NCI-H2081 (cell line): ENCODE measurements at places on chromosomes 1 and 21.

DNA sequence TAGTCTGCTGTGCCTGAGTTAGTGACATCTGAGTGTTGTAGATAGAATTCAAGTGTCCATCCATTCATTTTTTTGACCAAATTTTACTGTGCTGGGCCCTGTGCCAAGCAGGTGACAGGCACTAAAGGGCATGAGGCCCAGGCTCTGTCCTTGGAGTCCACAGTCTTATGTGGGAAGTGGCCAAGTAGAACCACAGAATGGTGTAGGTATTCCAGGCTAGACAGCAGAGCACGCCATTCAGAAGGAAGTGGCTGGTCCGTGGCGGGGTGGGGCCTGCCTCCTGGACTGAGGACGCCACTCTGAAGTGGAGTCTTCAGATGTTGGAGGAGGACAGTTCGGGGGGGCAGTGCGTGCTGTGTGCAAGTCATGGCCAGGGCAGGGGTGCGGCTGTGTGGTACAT is 68.9 kb upstream of the ACTL8 start:
- DNase-seq: no peak

DNA sequence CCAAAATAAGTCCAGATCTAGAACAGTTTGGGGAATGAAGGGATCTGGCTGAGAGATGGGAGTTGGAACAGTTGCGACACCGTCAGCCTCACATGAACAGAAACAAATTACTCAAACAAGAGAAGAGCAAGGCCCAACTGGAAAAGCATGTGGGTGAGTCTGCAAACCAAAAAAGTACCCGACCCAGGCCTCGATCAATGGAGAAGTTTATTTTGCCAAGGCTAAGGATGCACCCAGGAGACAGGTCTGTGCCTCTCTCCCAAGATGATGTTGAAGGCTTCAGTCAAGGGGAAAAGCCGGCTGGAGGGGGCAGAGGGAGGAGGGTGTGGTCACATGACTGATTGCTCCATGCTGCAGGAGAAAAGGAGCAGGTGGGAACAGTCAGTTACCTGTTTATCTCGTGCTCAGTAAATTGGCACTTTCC is 42.3 kb downstream of the KRTAP10-1 start:
- DNase-seq: peak; percentile 53

GRCh38 chr1:42815941-42816584 is 859 bp upstream of the ERMAP start:
- peak; percentile 59 for DNase-seq

DNA sequence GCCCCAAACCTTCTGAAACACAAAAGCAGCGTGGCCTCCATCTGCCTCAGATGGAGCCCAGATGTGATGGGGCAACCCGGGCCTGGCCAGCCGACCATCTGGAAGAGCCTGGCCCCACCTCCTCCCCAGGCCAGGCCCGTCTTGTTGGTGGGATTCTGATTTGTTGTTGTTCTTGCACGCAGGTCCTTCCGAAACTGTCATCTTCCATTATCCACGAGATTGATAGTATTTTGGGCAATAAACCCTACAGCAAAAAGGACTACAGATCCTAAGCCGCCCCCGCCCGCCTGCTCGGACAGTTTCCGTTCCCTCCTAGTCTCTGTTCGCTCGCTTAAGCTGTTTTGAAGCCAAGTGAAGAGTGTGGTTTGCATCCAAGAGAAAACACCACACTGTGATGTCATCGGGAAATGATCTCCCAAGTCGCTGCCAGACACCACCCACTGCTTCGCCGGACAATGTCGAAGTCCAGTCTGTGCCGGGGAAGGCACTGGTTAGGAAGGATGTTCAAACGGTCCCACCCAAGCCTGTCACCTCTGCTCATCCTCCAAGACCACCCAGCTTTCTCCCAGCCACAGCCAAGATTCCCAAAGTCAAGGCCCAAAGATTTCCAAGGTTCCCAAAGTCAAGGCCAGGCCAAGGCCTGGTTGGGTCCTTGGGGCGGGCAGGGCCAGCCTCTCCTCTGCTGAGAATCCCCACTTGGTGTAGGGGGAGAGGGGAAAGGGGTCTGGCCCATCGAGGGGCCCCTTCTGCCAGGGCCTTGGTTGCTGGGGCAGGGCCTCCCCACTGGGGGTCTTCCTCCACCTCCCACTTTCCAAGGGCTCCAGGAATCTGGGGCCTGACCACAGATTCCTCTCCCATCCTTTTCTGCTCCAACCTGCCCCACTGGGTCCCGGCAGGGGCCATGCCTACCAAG is 52.9 kb downstream of the KCNAB2 start:
- DNase-seq: no peak

DNA sequence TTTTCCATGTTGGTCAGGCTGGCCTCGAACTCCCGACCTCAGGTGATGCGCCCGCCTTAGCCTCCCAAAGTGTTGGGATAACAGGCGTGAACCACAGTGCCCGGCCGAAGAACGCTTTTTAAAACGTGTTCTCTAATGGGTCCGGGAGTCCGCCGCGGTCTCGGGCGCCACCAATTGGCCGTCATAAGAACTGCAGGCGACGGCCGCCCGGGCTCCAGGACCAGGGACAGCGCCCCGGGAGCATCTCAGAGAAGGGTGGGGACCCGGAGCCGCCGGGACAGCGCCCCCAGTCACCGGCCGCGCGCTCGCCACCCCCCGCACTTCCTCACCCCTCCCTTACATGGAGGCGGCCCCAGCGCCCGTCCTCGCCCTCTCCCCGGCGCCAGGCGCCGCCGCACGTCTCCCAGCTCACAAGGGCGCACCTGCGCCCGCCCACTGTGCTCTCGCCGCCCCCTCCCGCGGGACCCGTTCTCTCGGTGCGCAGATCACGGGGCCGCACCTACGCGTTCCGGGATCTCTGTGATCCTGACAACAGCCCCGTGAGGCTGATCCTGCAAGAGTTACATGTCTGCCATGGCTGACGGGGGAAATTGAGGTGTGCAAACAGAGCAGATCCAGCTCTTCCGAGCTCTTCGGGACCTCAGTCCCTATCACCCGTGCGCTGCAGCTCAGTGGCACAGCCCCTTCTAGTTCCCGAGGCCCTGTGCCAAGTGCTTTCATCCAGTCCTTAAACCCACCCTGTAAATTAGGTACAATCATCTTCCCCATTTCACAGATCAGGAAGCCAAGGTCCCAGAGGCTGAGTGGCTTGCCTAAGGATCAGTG is 9.8 kb downstream of the RAP1GAP start:
- DNase-seq: peak; percentile 80

DNA sequence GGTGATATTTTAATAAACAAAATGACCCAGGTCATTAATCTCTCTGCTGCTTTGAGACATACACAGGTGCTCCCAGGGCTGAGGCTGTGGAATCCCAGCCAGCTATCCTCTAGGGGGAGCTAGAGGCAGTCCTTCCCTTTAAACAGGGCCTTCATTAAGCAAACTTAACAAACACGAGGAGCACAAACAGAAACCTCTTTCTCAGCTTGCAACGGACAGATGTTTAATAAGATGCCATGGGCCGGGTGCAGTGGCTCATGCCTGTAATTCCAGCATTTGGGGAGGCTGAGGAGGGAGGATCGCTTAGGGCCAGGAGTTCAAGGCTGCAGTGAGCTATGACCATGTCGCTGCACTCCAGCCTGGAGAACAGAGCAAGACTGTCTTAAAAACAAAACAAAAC is 106.7 kb downstream of the HIVEP3 start:
- DNase-seq: peak; percentile 76

- DNase-seq: peak; percentile 23
Observed at GRCh38 chr1:1161683-1162079, 12.0 kb upstream of the TTLL10 start.

- no peak for DNase-seq
Observed at GRCh38 chr1:100866041-100866900, 28.4 kb downstream of the EXTL2 start.

DNA sequence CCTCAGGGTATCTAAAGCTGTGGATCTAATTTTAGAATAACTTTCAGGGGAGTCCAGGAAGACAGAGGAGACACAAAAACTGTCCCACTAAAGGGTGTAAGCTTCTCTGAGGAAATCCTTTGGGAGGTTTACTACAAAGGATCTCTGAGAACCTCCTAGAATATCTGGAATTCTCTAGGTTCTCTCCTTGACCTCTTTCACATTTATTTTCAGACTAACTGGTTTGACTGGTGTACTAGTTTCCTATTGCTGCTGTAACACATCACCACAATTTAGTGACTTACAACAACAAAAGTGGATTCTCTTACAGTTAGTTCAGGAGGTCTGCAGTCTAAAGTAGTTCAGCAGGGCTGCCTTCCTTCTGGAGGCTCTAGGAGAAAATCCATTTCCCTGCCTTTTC is 175.3 kb upstream of the KIAA0040 start:
- no peak for DNase-seq

DNA sequence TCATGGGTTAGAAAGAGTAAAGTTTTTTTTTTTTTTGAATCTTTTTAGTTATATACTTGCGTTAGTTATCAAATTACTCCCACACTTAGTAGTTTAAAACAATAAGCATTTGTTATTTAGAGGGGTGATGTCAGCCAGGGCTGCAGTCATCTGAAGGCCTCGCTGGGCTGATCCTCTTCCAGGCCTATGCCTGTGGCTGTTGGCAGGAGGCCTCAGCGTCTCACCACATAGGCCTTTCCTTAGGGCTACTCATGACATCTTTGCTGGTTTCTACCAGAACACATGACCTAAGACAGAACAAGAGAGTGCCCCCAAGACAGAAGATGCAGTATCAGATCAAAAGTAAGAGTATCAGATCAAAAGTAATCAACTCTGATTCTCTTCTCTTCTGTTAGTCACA is 167.4 kb downstream of the HHAT start:
- DNase-seq: no peak

DNA sequence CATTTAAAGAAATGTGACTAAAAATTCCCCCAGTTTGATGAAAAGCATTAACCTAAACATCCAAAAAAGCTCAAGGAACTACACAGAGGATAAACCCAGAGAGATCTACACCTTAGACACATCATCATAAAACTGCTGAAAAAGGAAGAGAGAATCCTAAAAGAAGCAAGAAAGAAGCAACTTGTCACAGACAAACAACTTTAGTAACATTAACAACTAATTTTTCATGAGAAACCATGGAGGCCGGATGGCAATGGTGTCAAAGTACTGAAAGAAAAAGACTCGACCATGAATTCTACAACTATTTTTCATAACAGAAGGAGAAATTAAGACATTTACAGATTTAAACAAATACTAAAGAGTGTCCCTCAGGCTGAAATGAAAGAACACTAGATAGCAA is 17.7 kb downstream of the ZNF644 start:
- DNase-seq: no peak

- DNase-seq: no peak
Observed at GRCh38 chr1:95139039-95139438, 21.9 kb downstream of the TLCD4 start.

DNA sequence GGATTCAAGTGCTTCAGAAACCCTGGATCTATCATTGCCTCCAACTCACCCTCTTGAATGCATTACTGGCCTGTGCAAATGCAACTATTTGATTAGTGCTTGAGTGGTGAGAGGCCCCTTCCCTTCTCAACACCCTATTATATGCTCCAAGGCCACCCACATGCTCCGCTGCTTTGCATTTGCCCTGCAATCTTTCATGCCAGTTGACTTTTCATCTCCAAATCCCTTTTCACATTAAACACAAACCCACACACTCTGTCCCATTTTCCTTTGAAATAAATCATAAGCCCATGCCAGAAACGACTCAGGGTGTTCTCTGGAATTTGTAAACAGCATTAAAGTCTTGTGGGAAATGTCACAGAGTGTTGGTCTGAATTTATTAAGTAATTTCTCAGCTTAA is 78.9 kb upstream of the CTTNBP2NL start:
- no peak for DNase-seq

GRCh38 chr1:27026621-27027574 is 14.2 kb upstream of the TENT5B start:
- DNase-seq: peak; percentile 53

- DNase-seq: no peak
Observed at GRCh38 chr21:43865540-43866259, 677 bp downstream of the AGPAT3 start.

DNA sequence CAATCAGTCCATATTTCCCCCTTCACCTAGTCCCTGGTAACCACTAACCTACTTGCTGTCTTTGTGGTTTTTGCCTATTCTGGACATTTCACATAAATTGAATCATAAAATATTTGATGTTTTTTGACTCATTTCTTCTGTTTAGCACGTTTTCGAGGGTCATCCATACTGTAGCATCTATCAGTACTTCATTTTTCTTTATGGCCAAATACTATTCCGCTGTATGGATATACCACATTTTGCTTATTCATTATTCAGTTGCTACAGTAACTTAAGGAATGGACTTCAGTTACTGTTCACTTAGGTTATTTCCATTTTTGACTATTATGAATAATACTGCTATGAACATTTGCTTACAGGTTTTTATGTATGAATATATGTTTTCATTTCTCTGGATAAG is 12.3 kb downstream of the PBX1 start:
- no peak for DNase-seq

DNA sequence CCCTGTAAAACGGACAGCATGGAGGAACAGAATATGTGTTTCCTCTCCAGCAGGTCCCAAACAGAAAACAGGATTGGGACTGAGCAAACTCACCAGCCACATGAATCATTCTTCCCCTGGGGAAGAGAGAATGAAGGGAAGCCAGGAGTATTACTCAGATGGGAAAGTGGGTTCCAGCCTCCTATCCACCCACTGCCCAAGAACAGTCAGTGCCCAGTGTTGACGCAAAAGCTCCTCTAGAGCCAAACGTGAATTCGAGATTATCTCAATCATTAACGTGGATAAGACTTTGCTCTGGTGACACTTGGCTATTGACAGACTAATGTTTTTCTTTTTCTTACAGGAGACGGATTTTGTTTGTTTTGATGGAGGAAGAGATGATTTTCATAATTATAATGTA is 9.3 kb downstream of the MIA3 start:
- no peak for DNase-seq

DNA sequence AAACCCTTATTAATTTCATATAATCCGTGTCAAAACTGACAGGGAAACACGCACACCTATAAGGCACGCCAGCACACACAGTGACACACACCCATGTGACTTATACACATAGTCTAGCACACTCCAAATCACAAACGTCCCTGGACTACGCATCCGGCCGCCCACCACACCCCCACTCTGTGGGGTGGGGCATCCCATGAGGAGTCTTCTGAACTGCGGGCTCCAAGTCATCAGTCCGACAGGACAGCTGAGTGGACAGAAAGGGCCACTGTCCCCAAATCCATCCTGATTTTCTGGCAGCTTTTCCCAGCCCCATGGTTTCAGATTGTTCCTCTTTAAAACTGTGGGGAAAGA is 829 bp downstream of the PEA15 start:
- peak; percentile 34 for DNase-seq

GRCh38 chr21:40732253-40733023 is 114.5 kb downstream of the DSCAM start:
- no peak for DNase-seq

- DNase-seq: no peak
Observed at GRCh38 chr1:10459184-10459583, 9.4 kb downstream of the CORT start.
